Myocyte (in vitro differentiated cells): ENCODE measurements at places on chromosomes 1 and 21. TPM values are rescaled to one million over a fixed set of nuclear protein-coding genes. Genes with fewer than 3 reads are reported as not detected.
A peak's percentile ranks its signal among the peaks of the same experiment; 100 is the strongest.

GRCh38 chr1:226983992-226984364, 43.9 kb downstream of the COQ8A start:
- DNase-seq = peak; percentile 49

DNA sequence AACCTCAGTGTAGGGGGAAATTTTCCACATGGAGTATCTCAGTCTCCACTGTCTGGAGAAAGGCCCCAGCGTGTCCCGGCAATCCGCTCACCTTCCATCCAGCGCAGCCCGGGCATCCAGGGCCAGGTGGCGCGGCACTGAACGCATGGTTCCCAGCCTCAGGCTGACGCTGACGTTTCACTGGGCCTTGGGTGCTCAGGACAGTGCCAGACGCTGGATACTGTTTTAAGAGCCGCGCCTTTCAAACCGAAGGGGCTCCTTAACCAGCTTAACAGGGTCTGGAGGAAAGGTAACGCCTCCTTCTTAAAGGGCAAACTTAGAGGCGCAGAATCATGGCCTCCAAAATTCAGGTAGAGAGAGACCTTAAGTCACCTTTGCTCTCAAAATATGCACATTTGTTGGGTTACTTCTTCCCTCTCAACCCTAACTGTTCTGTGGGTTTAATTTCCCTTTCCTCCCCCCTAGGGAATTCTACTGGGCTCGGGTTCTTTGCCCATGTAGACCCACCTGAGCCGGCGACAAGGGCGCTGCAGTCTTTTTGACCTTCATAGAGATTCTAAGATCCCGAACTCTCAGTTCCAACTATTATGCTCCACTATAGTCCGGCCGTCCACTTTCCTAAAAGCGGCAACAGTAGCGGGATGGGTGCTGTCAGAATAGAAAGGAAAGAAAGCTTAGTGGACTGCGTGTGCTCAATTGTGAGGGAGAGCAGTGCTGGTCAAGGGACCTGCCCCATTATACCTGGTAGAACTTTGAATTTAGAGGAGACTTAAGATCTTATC, 3.5 kb upstream of the LHX9 start:
- no peak for DNase-seq

DNA sequence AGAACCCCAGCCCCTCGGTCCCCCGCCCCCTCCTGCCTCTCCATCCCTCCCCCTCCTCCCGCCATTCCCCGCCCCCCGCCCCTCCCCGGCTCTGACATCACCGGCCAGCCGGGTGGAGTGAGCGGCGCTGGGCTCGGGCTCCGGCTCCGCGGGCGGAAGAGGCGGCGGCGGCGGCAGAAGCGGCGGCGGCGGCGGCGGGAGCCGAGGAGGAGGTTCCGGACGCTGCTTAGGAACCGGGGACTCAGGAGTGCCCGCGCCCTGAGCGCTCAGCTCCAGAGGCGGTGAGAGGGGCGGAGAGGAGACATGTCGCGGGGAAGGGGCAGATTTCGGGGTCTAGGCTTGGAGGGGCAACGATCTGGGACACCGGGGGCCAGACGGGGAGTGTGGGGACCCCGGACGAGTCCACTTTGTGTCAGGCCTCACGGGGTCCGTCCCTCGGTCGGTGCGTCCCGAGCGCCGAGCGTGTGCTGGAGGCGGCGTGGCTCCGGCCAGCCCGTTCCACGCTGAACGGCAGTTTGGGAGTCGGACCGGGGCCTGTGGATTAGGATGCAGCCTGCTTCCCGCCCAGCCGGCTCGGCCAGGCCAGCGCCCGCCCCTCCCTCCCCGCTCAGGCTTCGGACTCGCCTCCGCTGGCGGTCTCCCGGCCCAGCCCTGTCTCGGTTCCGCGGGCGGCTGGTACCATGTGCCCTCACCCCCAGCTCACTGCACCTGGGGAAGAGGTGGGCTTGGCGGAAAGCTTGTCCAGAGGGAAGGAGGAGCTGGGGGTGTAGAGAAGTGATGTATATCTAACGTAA, at the start of gene PEA15:
Gene PEA15, plus strand, starts transcription at position 143 of the 794 bp plus-strand sequence. CDS start 6,161 bp downstream, outside the sequence.
- peak; percentile 77 for DNase-seq

GRCh38 chr1:36408479-36408878, 10.8 kb upstream of the LSM10 start:
- peak; percentile 50 for DNase-seq

- no peak for DNase-seq
Observed at GRCh38 chr1:17297991-17298390, 10.0 kb upstream of the PADI4 start.

DNA sequence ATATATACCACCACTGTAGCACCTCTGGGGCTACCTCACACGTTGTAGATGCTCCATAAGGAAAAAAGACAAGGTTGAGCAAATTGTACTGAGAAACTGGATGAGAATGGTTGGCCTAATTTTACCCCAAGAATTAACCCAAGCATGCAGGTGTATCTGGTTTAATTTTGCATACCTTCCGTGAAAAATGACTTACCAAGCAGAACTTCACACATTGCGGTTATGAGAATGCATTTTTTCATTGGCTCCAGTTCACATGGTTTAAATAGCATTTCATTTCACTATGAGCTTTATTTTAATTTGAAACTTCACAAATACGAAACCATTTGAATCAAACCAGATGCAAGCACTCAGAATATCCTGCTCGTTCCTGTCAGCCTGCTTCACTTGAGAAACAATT, 512.2 kb downstream of the LTN1 start:
- DNase-seq = no peak

DNA sequence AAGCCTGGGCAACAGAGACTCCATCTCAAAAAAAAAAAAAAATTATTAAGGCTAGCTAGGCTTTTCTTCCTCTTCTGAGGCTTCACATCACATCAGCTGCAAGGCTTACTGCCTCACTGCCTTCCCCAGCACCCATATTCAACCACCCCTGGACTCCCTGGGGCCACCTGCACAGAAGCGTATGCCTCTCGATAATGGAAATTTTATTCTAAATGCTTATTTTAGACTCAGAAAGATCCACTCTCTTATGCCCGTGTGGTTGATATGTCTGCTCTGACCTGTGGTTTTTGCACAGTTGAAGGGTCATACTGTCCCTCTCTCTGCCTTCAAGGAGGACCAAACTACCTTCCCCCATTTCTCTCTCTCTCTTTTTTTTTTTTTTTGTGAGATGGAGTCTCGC, 1.5 kb upstream of the FCRLA start:
- DNase-seq = no peak

GRCh38 chr1:225688345-225688744, 35.4 kb upstream of the ENAH start:
- no peak for DNase-seq

- no peak for DNase-seq
Observed at GRCh38 chr1:45822644-45823043, 19.2 kb downstream of the MAST2 start.

DNA sequence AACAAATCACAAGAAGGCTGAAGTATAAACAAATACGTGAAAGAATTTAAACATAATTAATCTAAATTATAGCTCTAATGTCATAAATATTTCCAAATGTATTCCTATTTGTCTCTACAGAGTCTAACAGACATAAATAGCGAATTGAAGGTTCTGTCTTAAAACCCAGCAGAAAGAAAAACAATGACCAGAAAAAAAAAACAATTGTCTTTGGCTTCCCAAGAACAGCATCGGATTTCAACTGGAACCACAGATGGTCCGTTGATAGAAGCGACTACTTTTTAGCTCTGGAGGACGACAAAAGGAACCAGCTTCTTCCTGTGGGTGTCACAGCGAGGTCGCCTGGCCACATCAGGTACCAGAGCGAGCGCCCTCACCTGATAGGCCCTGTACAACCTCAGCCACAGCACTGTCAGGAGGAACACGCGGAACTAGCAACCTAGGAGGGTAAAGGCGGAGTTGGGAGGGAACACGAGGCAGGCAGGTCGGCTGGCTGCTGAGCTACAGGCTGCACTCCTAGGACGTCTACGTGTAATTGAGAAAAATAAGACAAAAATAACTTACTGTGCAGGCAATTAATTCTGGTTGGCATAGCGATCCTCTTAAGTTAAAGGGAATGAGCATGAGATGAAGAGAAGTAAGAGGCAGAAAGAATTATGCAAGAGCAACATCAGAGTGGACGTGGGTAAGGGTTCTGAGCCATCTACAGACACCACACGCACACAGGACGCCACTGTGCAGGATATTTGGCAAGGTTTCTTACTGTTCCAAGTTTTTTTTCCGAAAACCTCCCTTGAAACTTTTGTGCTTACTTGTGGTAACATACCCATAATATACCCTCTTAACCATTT, 16.7 kb upstream of the PRDM15 start:
- peak; percentile 11 for DNase-seq

- no peak for DNase-seq
Observed at GRCh38 chr1:21773585-21773984, 9.4 kb downstream of the USP48 start.

- peak; percentile 1 for DNase-seq
Observed at GRCh38 chr21:29892379-29892778, 47.4 kb downstream of the GRIK1 start.

GRCh38 chr1:90174246-90174645, 179.3 kb downstream of the ZNF326 start:
- DNase-seq = no peak

DNA sequence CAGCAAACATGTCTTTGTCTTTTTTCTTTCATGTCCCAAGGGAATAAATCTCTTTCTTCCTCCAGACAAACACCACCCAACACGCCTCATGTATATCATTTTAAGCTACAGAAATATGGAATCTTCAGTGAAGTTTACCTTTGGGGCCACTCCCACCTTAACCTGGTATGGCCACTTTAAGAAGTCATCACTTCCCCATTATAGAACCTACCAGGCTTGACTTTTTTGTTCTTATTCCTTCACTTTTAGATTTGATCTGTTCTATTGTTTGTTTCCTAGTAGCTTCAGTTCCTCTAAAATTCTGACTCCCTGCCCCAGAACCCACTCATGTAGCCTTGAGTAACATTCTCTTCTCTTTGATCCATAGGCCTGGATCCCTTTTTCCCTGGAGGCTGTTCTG, 226.3 kb downstream of the HLX start:
- DNase-seq = no peak

- peak; percentile 80 for DNase-seq
Observed at GRCh38 chr1:109655615-109656519, at the start of gene GSTM4. Gene GSTM4, plus strand, starts transcription at chr1:109656099. Its CDS starts 291 bp downstream, at chr1:109656390.

- no peak for DNase-seq
Observed at GRCh38 chr1:175188936-175189335, 3.6 kb downstream of the KIAA0040 start.

DNA sequence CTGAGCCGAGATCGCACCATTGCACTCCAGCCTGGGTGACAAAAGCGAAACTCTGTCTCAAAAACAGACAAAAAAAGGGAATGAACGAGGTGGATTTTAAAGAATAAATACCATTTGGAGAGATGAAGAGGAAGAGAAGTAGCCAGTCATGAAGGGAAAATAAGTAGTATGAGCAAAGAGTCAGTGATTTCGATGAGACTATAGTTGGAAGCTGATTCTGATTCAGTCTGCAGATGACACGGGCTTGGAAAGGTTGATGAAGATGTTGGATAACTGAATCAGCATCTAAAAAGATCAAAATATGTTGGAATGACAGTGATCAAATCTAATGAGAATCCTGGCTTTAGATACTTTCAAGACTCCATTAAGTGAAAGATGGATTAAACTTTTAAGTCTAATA, 23.8 kb downstream of the MACF1 start:
- DNase-seq = no peak

DNA sequence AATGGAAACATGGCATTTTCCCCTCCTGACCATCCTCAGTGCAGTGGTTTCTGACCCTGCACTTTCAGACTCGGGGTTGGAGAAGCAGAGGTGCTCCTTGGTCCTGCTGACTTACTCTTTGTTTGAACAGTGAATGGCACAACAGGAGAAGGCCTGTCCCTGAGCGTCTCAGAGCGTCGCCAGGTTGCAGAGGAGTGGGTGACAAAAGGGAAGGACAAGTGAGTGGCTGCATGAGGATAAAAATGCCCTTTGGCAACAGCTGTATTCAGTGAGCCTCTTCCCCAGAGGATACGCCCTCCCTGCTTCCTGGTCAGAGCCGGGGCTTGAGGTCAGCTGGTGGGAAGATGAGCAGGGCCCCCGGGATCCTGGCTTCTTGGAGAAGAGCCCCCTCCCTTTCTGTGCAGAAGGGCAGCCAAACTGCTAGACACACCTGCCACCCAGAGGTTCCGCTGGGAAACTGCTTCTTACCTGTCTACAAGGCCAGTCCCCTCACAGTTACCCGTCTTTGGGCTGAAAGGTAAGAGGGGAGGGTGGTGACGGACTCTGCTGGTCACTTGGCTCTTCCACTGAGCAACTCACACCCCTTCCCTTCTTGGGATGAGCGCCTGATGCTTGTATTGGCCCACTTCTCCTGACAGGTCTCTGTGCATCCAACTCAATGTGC, 16.6 kb downstream of the NPL start:
- DNase-seq = no peak

- no peak for DNase-seq
Observed at GRCh38 chr1:4172644-4173599, 272.9 kb upstream of the C1orf174 start.

- DNase-seq = no peak
Observed at GRCh38 chr1:224820341-224820740, 109.1 kb upstream of the DNAH14 start.

GRCh38 chr21:36080386-36080785, 10.6 kb downstream of the CBR1 start:
- DNase-seq = no peak

- DNase-seq = no peak
Observed at GRCh38 chr1:38716229-38716628, 143.3 kb downstream of the RRAGC start.

DNA sequence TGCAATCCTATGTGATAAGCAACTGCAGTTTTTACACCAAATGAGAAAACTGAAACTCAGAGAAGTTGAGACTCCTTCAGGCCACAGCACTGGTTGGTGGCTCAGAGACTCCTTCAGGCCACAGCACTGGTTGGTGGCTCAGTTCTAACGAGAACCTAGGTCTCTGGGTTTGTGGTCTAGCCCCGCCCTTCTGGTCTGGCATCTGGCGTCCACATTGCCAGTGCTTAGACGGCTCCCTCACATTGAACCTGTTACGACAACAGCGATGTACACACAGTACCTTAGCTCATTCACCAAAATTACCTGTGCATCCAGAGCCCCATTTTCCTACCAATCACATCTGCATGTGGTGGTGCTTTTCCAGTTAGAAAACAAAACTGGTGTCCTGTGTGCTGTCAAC, 66.1 kb downstream of the NID1 start:
- DNase-seq = peak; percentile 28

Gene INPP5B
- 15.7 and 16.8 TPM in 2 replicates for total RNA-seq

Gene IGSF21
- not detected in 2 replicates for total RNA-seq

Gene GJA9
- total RNA-seq = not detected in 2 replicates

Gene TEKT2
- total RNA-seq = not detected in 2 replicates

Gene NR1I3
- not detected in 2 replicates for total RNA-seq

Gene PRDM16
- not detected in 2 replicates for total RNA-seq

Gene PDIK1L
- 5.1 and 5.9 TPM in 2 replicates for total RNA-seq

Gene SYT14
- 6.8 and 11.3 TPM in 2 replicates for total RNA-seq

Gene ABL2
- total RNA-seq = 43.2 and 60.3 TPM in 2 replicates

Gene NES
- total RNA-seq = 1,770 and 2,264 TPM in 2 replicates

Gene ITLN2
- total RNA-seq = not detected in 2 replicates

Gene AGMAT
- 2.1 and 3.2 TPM in 2 replicates for total RNA-seq

Gene OR2L3
- not detected in 2 replicates for total RNA-seq
